Kidney epithelial cell (primary cell): ENCODE measurements at places on chromosomes 3 and 15.

- no peak for DNase-seq
Observed at GRCh38 chr3:156760333-156760732, 65.8 kb upstream of the LEKR1 start.

- no peak for DNase-seq
Observed at GRCh38 chr15:98706986-98707385, 58.6 kb downstream of the IGF1R start.

- no peak for DNase-seq
Observed at GRCh38 chr15:68609629-68610028, 30.8 kb downstream of the CORO2B start.

DNA sequence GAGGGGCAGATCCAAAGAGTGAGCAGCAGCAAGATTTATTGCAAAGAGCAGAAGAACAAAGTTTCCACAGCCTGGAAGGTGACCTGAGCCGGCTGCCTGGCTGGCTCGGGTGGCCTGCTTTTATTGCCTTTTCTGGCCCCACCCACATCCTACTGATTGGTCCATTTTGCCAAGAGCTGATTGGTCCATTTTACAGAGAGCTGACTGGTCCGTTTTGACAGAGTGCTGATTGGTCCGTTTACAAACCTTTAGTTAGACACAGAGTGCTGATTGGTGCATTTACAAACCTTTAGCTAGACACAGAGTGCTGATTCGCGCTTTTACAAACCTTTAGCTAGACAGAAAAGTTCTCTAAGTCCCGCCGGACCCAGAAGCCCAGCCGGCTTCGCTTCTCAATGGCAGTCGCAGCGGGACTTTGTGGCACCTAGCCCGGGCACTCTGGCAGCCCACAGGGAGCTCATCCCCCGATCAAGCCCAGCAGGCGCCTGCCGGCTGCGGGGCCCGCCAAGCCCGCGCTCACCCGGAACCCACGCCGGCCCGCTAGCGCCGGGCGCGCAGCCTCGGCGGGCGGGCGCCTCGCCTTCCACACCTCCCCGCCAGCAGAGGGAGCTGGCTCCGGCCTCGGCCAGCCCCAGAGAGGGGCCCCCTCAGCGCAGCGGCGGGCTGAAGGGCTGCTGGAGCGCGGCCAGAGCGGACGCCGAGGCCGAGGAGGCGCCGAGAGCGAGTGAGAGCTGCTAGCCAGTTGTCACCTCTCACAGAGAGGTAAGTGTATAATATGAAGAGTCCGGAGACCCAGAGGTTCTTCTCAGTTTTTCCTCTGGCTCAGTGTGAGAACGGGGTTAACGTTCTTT lies 339.2 kb downstream of the CHL1 start:
- no peak for DNase-seq

DNA sequence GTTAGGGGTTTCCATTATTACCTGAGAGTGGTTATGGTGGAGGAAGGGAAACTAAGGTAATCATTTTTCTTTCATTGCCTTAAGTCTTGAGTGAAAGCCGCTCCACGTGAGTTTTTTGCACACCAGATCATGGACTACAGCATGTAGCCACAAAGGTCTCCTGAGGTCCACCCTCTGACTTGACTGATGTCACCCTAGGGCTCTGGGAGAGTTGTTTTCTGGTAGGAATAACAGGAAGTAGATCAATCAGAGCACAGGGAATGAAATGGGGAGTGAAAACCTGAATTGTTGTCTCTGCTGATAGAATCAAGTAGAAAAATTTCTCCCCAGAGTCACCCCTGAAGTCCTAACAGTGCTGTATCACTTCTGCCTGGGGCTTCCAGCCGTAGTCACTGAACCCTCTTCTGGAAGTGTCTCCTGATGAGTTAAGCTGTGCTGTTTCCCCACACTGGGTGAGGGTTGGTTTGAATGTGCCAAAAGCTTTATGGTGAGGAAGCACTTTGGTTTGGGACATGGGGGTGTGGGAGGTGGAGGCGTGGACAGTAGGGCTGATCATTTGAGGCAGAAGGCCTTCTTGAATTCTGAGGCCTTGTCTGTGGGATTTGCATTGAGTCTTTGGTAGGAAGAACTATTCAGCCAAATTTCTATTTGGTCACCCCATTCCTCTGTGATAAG lies 64.3 kb downstream of the SLCO3A1 start:
- DNase-seq: no peak

- no peak for DNase-seq
Observed at GRCh38 chr3:143770391-143770790, 77.9 kb downstream of the SLC9A9 start.

DNA sequence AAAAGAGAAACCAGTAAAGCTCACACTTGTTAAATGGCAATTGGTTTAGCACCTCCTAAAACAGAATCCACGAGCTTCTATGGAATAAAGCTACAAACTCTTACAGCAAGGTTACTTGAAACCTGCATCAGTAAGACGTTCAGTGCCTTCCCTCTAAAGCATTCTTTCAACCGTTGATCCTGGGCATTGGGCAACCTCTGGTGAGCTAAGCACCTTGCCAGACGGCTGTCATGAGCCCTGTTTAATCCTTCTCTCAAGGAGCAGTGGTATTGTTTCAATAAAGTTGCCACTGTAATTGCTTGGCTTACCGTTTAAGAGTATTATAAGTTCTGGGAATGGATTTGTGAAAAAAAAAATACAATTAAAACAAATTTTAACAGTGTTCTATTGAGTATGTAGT lies 75.0 kb downstream of the COL8A1 start:
- DNase-seq: no peak

GRCh38 chr3:56858331-56858730 lies 56.6 kb upstream of the ARHGEF3 start:
- DNase-seq: no peak

DNA sequence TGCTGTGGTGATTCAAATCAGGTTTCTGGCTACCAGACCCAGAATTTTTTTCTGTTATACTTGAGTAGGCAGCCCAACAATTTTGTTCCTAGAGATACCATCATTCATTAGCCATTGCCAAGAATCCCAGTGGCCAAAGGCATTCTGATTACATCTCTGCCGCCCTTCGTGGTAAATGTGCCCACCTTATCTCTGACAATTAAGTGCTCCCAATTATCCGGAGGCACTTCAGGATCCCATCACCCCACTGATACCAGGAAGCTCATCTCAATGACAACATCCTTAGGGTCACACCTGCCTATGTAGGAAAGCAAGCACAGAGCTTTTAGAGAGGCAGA lies 43.2 kb upstream of the RPL35A start:
- DNase-seq: no peak

GRCh38 chr15:39699516-39700374 lies 82.9 kb downstream of the FSIP1 start:
- no peak for DNase-seq

- DNase-seq: no peak
Observed at GRCh38 chr3:55190331-55190730, 262.5 kb upstream of the LRTM1 start.

- DNase-seq: no peak
Observed at GRCh38 chr3:187765342-187765741, 20.1 kb upstream of the BCL6 start.

DNA sequence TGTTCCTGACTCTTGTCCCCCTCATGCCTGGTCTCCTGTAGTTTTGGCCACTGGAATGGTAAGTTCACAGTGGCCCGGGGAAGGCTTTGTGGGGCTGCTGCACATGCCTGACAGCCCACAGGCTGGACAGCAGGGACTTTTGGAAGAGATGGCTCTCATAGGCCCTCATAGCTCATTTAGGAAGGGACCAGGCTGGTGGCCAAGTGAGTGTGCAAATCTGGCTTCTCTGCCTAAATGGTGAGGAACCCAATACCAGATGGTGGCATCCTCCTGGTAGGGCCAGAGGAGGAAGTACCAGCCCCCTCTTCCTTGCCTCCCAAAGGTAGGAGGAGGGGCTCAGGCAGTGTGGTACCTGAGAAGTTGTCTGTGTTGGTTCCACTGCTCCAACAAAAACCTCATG lies 25.6 kb downstream of the ALPK3 start:
- no peak for DNase-seq

- no peak for DNase-seq
Observed at GRCh38 chr3:124514683-124515082, 215.6 kb upstream of the UMPS start.

- no peak for DNase-seq
Observed at GRCh38 chr15:76208786-76209424, 102.4 kb downstream of the ETFA start.

- no peak for DNase-seq
Observed at GRCh38 chr3:73399106-73399505, 225.6 kb downstream of the PDZRN3 start.

DNA sequence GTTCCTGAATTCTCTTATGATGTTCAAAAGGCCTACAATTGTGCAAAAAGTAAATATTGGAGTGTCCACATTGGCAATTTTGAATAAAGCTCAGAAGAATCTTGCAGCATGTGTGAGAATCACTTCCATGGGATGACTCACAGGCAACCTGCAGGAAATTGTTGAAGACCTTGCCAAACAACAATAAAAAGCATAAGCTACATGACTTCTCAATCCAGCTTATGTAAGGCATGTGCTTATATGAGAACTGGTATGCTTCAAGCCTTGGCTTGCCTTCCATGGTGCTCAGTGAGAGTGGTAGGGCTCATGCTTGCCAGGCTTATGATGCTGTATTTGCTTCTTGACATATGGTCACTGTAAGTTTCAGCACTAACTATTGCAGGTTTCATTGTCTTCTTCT lies 18.4 kb upstream of the BCHE start:
- DNase-seq: no peak

DNA sequence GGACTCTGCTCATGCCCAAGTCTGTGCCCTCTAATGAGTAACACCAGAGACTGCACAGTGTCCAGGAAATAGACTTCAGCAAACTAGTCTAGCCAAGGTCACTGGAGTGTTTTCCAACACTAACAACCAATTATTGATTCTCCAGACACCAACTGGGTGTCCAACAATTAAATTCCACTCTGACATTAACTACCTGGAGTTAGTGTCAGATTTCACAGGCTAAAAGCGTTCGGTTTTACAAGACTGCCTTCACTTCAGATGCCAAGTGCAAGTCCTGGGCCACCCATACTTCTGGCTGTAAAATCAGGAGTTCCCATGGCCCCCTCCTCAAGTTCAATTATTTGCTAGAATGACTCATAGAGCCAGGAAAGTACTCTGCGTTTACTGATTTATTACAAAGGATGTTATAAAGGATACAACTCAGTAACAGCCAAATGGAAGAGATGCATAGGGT lies 20.8 kb upstream of the CFAP161 start:
- DNase-seq: no peak

GRCh38 chr3:113985541-113985940 lies 37.7 kb downstream of the ZDHHC23 start:
- no peak for DNase-seq

DNA sequence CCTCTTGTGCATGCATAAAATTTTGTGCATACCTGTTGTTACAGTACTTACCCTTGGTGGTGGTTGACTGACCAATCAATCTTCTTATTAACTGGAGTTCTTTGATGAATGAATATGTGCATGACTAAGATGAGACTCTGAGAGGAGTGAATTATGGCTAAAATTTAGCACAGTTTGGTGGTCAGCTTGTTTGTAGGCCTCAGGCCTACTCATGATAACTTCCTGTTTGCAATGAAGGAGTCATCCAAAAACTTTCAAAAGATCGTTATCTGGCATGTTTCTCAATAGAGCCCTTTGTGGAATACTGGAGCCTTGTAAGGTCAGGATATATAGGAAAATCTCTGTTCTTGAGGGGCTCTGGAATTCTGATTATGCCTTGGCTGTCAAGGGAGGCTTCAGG lies 66.5 kb downstream of the LEKR1 start:
- no peak for DNase-seq

GRCh38 chr15:40328751-40329150 lies 5.3 kb downstream of the INAFM2 start:
- DNase-seq: no peak

- no peak for DNase-seq
Observed at GRCh38 chr3:40309925-40310695, 603 bp downstream of the EIF1B start.

DNA sequence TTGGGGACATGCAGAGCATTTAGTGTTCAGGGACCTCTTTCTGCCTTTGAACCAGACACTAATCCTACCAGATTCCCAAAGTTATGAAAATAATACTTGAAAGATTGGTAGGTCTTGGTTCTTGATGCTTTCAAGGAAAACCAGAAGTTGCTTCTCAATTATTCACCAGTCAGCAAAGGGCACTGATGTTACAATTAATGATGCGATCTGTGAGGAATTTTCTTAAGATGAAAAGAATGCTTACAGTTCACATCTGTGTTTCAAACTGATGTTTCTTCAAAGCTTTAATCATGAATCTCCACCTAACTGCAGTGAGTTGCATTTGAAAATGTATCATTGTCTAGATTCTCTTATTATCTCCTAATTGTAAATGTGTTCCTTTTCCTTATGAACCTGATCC lies 161.0 kb downstream of the NAALADL2 start:
- DNase-seq: no peak

- DNase-seq: no peak
Observed at GRCh38 chr3:178597371-178597770, 61.1 kb downstream of the KCNMB2 start.

GRCh38 chr15:51274956-51275355 lies 63.4 kb downstream of the CYP19A1 start:
- DNase-seq: no peak

- no peak for DNase-seq
Observed at GRCh38 chr3:73867524-73867923, 242.8 kb upstream of the PDZRN3 start.

GRCh38 chr3:39448506-39449233 lies 18.8 kb upstream of the MOBP start:
- DNase-seq: no peak

DNA sequence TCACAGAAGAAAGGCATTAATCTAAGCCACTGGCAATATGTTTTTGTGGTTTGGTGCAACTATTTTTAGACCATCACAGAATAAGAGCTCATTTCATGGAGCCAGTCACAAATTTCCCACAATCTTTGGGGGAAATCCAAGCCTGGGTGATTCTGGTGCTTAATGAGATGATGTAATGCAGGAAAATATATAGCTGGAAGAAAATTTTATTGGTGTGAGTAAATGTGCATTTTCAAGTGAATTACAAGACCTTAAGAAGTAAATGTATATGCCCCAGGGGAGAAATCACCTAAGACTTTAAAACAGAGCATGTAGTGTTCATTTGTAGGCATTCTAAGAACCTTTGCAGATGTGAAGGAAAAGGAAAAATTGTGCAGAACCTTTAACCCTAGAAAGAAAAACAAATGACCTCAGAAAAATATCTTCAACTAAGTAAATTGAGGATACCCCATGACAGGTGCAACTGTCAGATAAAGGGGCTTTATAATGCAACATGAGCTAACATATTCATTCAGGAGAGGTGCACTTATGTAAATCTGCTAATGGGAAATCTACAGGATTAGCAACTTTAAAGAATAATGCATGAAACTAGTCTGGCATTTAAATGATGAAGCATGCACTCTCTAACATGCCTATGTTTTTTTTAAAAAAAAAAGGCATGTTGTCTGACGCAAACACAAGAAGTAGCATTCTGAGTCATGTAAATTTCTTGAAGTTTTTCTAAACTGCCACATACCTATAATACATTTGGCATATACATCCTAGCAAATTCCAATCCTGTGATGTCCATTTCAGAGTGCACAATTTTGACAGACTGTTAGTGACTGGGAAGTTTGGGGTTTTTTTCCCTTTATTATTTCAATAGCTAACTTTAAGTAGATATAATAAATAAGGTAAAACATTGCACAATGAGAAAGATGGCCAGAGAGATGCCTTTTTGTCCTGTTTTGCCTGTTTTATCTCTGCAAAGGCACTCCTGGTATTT lies 105.1 kb downstream of the MEX3B start:
- no peak for DNase-seq
